ENCODE measurements at places on chromosomes 5 and 9. TPM values are rescaled to one million over a fixed set of nuclear protein-coding genes. Genes with fewer than 3 reads are reported as not detected.

- no peak for DNase-seq
Observed at GRCh38 chr5:56140073-56140472, 93.1 kb downstream of the ANKRD55 start.

GRCh38 chr9:19050637-19051591 is 1.7 kb downstream of the RRAGA start:
- DNase-seq: no peak

- no peak for DNase-seq
Observed at GRCh38 chr9:129781981-129782380, 21.0 kb upstream of the TOR1B start.

GRCh38 chr5:168661593-168662485 is 82.7 kb upstream of the PANK3 start:
- DNase-seq: no peak

- no peak for DNase-seq
Observed at GRCh38 chr9:120256146-120256545, 323.8 kb downstream of the CDK5RAP2 start.

- peak; percentile 34 for DNase-seq
Observed at GRCh38 chr5:180613188-180613813, 22.0 kb upstream of the SCGB3A1 start.

DNA sequence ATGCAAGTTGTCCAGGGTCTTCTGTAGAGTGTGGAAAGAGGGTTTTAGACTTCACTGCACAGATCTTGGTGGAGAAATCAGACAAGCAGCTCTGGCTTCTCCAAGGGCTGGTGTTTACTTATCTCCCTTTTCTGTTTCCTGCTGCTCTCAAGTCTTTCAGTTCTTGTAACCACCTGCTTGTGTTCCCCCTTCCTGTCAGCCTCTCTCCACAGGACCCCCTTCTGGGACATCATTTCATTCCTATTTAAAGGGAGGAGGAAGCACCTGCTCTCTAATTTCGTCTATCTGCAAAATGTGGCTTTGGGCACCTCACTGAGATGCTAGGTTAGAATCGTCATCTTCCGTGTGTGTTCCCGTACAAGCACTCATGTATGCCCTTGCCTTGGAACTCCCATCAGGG is 636.2 kb downstream of the MTRR start:
- DNase-seq: no peak

DNA sequence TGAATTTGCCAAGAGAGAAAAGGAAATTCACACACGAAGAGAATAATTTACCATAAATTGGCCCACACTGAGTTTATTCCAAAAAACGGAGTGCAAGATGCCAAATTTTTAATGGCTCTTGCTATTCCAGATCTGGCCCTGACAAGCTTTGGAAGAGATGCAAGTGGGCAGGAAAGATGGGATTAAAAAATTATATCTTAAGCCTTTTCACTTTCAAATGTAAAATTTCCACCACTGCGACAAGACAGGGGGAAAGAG is 352.4 kb downstream of the GLIS3 start:
- no peak for DNase-seq

- no peak for DNase-seq
Observed at GRCh38 chr5:73796164-73797131, 170.5 kb downstream of the ARHGEF28 start.

GRCh38 chr9:26292943-26293342 is 599.7 kb downstream of the CAAP1 start:
- DNase-seq: no peak

DNA sequence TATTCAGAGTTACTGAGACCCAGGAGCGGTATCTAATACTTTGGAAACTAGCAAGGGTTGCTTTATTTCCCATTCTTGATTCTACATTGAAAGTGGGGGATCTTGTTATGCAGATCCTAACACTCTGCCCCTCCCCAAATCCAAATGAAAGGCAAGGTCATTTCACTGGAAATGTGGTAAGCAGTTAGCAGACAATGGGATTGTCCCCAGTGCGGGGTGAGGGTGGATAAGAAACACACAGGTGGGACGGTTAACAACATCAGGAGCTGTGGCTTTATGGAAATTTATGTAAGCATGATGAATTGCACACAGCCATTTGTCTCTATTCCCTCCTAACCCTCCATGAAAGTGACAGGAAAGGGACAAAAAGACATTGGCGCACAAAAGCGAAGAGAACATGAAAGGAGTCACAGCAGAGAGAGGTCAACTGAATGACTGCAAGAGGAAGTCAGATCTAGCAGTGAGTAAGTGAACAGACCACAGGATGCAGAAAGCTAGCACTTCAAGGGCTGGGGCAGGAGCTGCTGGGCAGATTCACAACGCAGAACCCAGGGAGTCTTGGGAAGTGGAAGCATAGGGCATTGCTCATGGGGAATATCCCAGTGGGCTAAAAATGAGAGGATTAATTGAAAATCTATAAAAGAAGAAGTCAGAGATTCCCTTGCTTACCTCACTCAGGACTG is 184.4 kb downstream of the HSD17B3 start:
- DNase-seq: no peak

DNA sequence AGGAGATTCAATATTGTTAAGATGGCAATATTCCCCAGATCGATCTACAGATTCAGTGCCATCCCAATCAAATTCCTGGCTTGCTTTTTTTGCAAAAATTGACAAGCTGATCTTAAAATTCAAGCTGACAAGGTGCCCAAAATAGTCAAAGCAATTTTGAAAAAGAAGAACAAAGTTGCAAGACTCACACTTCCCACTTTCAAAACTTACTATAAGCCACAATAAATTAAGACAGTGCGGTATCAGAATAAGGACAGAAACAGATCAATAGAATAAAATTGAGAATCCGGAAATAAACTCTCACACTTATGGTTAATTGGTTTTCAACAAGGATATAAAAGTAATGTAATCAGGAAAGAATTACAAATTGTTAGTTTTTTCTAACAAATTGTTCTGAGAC is 97.1 kb downstream of the NRG2 start:
- DNase-seq: no peak

DNA sequence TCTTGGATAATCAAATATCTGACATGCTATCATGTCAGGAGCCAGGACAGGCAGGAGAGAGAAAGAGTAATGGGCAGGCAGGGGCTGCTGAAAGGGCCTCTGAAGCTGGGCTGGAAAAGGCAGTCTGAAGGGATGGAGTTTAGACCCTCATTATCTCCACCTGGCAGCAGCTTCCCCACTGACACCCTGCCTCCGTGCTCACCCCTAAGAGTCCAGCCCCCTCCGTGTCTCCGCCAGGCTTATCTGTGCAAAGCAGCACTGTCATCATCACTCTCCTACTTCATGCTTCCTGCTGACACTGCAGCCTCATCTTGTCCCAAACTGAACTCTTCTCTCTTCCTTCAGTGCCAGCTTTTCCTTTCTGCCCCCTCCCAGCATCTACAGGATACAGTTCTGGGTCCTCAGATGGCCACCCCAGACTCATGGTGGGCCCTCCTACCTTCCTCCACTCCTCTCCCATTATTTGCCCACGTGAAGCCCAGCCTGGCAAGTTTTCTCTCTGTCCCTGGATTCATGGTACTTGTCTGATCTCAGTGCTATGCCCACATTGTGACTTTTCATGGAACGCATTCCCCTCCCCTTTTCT is 70.9 kb upstream of the KLF9 start:
- no peak for DNase-seq

- DNase-seq: no peak
Observed at GRCh38 chr5:150192462-150192861, 2.6 kb downstream of the SLC6A7 start.

DNA sequence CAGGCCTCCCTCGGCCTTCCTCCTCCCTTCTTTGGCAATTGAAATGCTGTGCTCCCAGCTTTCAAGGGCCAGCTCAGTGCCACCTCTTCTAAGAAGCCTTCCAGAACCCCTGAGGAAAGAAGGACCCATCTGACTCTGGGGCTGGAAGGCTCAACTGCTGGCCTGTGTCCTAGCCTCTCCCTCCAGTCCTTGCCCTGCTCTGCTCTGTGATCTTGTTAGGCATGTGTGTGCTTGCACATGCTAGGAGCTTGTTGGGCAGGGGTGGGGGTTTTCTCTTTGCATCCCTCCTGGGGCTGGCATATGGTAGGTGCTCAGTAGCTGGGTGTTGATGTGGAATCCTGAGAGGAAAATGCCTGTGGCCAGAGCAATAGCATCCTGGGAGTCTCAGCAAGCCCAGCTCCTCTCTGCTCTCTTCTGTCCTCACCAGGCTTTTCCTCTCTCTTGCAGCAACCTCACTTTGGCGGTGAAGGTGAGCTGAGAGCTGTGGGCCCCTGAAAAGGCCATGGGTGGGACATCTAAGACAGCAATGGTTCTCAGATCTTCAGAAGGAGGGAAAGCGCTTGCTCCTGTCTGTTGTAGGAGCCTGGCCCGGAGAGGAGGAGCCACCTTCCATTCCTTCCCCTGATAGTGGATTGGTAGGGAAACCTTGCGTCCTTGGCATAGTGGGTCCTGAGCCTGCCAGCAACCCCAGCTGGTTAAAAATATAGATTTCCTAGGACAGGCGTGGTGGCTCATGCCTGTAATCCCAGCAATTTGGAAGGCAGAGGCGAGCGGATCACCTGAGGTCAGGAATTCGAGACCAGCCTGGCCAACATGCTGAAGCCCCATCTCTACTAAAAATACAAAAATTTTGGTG is 9.9 kb downstream of the DOLK start:
- no peak for DNase-seq

- no peak for DNase-seq
Observed at GRCh38 chr5:149603920-149604319, 22.6 kb downstream of the ARHGEF37 start.

DNA sequence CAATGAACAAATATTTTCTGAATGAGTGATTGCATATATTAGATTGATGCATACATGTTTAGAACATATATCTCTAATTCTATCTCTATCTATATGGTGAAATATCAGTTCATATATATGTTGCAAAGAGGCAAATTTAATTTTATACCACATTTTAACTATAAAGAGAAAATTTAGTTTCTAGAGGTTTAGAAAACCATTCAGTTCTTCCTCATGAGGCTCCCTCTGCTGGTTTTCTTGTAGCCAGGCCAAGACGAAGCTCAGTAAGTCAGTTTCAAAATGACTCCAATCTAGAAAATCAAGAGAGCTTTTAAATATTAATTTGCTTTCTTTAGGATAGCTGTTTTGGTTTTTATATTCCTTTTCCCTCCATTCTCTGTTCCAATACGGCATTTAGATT is 312.1 kb downstream of the TMEM232 start:
- DNase-seq: no peak

DNA sequence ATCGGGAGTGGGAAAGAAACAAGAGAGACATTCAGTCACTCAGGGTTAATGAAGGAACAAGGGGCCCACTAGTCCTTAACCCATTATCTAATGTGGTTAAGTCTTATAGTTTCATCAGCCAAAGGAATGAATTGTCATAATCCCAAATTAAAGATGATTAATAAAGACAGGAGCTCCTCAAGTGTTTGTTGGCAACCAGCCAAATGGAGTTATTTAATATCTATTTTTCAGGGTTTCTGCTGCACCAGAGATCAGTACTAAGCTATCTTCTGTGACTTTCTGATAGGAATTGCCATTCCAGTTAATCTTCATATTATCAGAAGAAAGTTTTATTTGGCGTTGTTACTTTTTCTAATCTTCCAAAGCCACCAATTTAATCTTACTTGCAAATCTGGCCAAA is 34.0 kb upstream of the FCHO2 start:
- no peak for DNase-seq

- no peak for DNase-seq
Observed at GRCh38 chr9:94761481-94761880, 35.0 kb downstream of the AOPEP start.

DNA sequence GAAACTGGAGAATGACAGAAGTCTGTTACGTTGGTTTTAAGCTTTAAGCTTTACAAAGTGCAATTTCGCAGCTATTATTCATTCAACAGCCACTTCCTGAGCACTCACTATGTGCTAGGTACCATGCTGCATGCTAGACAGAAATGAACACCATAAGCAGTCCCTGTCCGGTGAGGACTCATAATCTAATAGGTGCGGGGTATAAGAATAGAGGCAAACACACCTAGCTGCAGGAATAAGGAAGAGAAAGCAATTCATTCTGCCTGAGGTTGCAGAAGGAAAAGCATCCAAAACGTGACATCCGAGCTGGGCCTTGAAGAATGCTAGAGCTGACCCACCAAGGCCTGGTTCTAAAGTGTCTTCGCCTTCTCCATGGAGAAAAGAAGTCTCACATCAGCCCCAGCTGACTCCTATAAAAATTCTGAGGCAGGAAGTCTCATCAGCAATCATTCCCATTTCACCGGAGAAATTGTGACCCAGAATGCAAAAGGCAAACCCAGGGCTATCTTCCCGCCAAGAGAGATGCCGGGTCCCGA is 542 bp downstream of the FKBP15 start:
- no peak for DNase-seq

DNA sequence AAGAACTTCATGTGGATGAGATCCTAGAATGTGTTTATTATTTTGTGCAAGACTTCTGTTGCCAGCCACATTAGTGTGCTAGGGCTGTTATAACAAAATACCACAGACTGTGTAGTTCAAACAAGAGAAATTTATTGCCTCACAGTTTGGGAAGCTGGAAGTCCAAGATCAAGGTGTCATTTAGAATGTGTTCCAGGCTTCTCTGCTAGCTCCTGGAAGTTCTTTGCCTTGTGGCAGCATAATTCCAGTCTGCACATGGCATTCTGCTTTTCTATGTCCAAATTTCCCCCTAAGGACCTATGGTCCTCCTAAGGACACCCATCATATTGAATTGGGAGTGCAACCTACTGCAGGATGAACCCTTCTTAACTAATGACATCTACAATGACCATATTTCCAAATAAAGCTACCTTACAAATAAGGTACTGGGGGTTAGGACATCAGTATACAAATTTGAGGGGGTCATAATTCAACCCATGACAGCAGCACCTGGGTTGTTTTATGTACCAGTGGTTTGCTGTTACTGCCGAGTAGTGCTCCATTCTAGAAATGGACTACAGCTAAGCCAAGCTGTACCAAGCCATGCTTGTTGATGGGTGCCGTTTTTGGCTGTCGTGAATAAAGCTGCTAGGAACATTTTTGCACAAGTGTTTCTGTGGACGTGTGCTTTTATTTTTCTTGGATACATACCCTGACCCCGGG is 52.7 kb downstream of the DAPK1 start:
- no peak for DNase-seq

GRCh38 chr5:122297587-122298298 is 14.3 kb upstream of the SNCAIP start:
- DNase-seq: no peak

DNA sequence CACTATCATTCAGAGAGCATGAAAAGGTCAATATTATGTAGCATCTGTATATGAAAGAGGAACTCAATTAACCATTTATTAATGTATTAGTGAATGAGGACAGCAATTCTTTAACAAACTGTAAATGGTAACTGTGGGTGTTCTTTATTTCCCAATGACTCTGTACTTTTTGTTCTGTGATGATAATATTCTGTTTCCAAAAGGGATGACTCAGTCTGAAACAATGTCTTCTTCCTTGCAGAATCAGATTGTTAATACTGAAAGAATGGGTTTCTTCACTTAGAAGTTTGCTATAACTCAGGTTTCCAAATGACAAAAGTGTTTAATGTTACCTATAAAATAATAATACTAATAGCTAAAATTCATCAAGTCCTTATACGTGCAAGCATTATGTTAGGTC is 1518.7 kb upstream of the WWC1 start:
- DNase-seq: no peak

Gene SMC2
- 41.8 TPM for polyA plus RNA-seq

Gene CCDC192
- 1.4 TPM for polyA plus RNA-seq

Gene MLANA
- polyA plus RNA-seq: 0.98 TPM

Gene SUSD3
- polyA plus RNA-seq: 10.2 TPM

Gene SH3GL2
- polyA plus RNA-seq: 4.3 TPM

Gene QRFP
- polyA plus RNA-seq: 0.81 TPM

Gene CTSL
- polyA plus RNA-seq: 157 TPM

Gene LRRC26
- 0.12 TPM for polyA plus RNA-seq

Gene MEIKIN
- not detected for polyA plus RNA-seq

Gene PCDHGB7
- polyA plus RNA-seq: 14.6 TPM

Gene SAPCD2
- 5.5 TPM for polyA plus RNA-seq

Gene MARCHF11
- polyA plus RNA-seq: 6.9 TPM

Gene DNM1
- polyA plus RNA-seq: 61.4 TPM
